ENCODE measurements at places on chromosomes 12 and 14.

DNA sequence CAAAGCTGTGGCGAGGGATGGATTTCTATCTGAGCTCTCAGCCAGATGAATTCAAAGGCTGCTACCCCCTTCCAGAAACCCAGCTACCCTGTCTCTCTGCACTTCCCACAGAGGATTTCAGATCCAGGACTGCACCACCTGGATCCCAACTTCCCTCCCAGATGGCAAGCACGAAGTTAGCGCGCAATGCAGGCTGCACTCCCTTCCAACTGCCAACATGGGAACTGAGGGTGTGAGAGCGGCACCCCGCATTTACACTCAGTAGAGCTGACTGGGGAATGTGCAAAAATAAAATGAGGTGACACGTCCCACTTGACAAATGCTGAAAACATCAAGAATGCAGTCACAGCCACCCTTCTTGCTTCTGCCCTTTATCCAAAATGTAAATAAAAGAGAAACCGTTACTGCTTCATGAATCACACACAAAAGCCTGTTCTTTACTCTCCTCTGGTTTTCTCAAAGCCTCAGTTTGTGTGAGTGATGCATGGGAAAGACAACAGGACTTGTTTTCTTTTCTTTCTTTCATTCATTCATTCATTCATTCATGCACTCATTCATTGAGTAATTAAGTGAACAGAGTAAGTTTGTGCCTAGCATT, 85.7 kb downstream of the ITPK1 start:
- no peak for DNase-seq

GRCh38 chr12:117235261-117235660, 45.0 kb upstream of the FBXO21 start:
- DNase-seq, result no peak

- DNase-seq, result no peak
Observed at GRCh38 chr14:76986231-76986565, 42.3 kb downstream of the IRF2BPL start.

DNA sequence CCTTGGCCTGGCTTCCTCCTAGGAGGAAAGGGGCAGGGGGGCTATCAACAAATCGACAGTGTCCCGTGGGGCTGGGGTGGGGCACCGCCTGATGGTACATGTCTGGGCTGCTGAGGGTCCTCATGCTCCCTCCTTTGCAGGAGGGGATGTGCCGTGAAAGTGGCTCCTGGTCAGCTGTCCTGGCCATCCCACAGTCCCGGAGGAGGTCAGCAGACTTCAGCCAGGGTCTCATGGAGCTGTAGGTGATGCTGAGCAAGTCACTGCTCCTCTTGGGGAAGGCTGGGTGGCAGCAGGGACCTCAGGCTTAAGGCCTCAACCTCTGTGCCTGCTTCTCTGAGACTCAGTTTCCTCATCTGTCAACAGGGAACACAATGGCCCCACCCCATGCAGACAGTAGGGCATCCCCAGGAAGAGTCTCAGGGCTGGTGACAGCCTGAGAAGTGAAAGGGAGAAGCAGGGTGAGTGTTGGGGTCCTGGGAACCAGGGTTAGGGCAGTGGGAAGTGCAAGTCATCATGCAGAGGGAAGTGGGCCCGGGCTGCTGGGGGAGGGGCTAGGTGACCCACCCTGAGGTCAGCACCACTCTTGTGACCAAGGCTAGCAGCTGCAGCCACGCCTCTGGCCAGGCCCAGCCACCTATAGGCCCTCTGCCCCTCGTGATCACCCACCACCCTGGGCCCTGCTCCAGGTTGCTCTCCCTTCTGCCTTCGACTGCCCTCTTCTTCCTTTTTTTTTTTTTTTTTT, 4.4 kb upstream of the TNFAIP2 start:
- no peak for DNase-seq

GRCh38 chr12:67589078-67589477, 59.5 kb upstream of the DYRK2 start:
- DNase-seq, result no peak

GRCh38 chr14:79573486-79573885, 637.8 kb downstream of the DIO2 start:
- DNase-seq, result no peak

All from SK-N-SH (cell line).